ENCODE measurements at places on chromosomes 1 and 21.

- no peak for DNase-seq
These were observed 15.6 kb downstream of the C1orf159 start for GRCh38 chr1:1100296-1100695.

- no peak for DNase-seq
These were observed 82.4 kb upstream of the FGGY start for GRCh38 chr1:59214248-59215208.

DNA sequence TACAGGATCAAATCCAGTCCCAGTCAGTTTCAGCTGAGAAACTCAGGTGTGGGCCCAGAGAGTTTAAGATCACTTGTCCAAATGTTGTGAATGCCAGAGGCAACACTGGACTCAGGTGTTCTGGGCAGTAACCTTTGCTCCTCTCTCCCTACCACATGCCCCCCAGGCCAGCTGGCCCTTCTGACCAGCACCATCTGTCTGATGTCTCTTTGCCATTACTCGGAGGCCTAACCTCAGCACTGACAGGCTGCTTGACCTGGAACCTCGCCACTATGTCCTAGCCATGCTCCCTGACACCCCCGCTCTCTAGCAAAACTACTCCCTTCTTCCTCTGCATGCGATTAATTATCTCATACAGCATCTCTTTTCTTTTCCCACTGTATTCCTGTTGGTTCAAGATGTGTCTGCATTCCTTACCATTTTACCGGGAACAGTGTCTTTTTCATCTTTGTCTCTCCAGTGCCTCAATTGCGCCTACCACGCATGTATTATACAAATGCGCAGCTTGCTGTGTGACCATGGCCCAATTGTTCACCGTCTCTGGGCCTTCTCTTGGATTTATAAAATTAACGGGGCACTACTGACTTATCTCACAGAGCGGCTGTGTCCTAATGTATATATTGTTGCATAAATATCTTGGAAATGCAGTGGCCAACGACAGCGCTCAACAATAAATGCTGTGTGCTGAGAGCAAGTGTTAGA, 159.5 kb upstream of the IRF2BP2 start:
- no peak for DNase-seq

- DNase-seq = no peak
These were observed 283.2 kb upstream of the LRRC7 start for GRCh38 chr1:69284508-69284907.

DNA sequence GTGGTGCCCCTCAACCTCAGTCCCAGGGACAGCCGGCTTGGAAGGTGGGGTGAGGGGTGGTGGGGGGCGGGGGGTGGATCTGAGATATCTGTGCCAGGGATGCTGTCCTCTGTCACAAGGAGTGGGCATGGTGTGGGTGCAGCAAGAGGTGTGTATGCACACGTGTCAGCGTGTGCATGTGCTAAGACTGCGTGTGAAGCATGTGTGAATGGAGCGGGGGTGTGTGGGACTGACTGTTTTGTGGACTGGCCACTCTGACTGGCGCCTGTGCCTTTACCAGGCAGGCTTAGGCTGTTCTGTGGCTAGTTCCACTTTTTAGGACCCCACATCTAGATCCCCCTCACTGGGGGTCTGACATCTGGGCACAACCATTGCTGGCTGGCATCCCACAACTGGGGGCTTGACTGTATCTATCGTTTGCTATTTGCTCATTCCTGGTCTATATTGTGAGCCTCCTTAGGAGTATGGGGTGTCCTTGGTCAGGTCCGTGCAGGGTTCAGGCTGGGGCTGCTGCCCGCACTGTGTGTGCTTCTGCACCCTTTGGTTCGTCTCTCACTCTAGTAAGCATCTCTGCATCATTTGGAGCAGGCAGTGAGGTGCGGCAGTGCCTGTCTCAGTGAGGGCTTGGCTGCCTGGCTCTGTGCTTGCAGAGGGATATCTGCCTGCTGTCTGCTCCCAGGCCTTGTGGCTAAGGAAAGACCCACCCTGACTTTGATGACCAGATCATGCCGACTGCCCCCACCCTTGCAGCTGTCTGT, 1.9 kb downstream of the AMPD2 start:
- DNase-seq = no peak

- no peak for DNase-seq
These were observed 41.6 kb downstream of the NSL1 start for GRCh38 chr1:212749821-212750535.

GRCh38 chr1:219058891-219059820, 114.5 kb upstream of the LYPLAL1 start:
- no peak for DNase-seq

GRCh38 chr21:41304068-41304720, 12.4 kb upstream of the FAM3B start:
- DNase-seq = no peak
